ENCODE measurements at places on chromosomes 13 and 19.
A peak's percentile ranks its signal among the peaks of the same experiment; 100 is the strongest.

DNA sequence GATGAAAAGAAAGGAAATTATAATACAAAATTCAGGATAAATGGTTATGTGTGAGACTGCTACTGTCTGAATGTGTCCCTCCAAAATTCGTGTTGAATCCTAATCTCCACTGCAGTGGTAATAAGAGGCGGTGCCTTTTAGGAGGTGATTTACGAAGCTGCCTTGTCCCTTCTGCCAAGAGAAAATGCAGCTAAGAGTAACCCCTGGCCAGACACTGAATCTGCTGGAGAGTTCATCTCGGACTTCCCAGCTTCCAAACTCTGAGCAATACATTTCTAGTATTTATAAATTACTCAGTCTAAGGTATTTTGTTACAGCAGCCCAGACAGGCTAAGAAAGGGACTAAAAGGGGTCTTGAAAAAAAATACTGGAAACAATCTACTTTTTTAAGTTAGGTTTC lies 152.6 kb downstream of the KLF12 start:
- no peak for DNase-seq

DNA sequence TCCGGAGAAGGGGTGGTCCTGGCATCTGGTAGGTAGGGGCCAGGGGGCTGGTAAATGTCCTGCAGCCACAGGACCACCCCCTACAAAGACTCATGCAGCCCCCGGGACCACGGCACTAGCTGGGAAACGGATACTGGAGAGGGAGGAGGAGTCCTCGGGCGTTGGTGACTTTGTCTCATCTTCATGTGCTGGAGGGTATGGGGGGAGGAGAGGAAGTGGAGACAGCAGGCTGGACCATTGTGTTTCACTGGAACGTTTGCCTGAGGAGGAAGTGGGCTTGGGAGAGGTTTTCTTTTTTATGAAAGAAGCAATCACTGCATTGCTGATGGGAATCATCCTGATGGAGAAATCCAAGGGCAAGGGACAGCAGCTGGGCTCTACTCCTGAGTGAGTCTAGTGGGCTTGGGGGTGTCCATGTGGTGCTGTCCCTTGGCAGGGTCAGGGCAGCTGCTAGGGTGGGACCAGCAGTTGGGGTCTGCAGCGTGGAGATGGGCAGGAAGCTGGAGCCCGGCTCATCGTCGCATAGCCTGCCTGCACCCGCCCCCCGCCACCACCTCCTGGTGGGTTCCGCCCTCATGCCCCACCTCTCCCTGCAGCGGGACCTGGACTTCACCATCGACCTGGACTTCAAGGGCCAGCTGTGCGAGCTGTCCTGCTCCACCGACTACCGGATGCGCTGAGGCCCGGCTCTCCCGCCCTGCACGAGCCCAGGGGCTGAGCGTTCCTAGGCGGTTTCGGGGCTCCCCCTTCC lies 1.7 kb upstream of the ADM5 start:
- DNase-seq: no peak

GRCh38 chr19:48501494-48502349 lies 9.9 kb downstream of the LMTK3 start:
- DNase-seq: peak; percentile 73

GRCh38 chr13:31433207-31433606 lies 233.4 kb downstream of the B3GLCT start:
- DNase-seq: no peak

GRCh38 chr13:43307221-43307920 lies 284.0 kb downstream of the DNAJC15 start:
- no peak for DNase-seq

DNA sequence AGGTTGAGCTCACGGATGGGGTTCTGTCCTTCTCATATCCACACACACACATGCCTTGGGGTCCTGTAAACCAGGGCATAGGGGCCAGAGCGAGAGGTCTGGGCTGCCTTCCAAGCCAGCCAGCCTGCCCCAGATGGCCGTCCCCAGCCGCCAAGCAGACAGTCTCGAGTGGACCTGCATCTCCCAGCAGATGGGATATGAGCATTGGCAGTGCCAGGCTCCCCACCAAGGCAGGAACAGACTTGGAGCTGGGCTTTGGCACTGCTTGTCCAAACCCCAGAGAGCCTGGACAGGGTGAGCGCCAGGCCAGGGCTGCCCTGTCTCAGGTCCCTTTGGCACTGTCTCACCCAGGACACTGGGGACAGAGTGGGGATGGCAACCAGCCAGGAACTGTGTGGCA lies 130.4 kb downstream of the DPF1 start:
- no peak for DNase-seq

DNA sequence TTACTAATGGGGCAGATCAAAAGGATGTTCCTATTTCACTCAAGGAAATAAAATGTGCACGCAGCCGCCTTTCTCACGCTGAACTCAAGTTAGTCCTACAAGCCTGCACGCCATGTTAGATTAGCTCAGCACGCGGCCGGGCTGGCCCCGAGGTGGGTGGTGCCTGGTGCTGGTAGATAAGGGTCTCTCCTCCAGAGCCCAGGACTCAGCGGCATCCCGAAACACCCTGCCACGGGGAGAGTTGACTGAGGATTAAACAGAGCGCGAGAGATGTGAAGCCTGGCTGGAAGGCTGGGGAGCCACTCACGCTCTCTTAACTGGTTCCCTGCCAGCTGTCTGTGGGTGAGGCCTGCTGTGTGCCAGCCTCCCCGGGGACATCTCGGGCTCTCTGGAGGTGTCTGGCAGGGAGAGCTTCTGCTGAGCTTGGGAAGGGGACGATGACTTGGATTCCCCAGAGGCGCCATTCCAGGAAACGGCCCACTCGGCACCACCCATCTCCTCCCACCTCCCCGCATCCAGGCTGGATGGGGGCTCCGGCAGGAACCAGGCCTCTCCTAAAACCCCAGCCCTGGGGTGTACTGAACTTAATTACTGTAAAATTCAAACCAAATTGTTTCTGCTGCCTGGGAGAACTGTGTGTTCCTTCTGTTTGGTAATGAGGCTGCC lies 122.2 kb downstream of the KDM4B start:
- DNase-seq: no peak

GRCh38 chr19:4800591-4801081 lies 9.1 kb downstream of the FEM1A start:
- no peak for DNase-seq

DNA sequence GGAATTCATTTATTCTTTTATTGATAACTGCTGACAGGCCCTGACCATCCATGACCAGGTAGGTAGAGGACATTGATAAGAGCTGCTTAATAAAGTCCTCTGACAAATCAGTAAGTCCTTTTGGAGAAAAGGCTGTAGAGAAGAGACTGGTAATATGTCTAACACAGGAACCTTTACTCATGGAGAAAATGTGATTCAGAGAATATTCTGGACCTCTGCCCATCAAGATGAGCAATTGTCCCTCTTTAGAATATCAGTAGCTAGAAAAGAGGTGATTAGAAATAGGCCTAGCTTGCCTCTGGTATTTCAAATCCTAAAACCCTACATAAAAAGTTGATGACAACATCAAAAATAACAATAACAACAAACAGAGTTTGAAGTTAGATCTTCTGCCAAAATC lies 642.3 kb downstream of the TBC1D4 start:
- no peak for DNase-seq

- DNase-seq: no peak
Measured at GRCh38 chr13:113378825-113379224, 14.9 kb upstream of the GRTP1 start.

- no peak for DNase-seq
Measured at GRCh38 chr13:22589880-22590279, 590.9 kb upstream of the SGCG start.

DNA sequence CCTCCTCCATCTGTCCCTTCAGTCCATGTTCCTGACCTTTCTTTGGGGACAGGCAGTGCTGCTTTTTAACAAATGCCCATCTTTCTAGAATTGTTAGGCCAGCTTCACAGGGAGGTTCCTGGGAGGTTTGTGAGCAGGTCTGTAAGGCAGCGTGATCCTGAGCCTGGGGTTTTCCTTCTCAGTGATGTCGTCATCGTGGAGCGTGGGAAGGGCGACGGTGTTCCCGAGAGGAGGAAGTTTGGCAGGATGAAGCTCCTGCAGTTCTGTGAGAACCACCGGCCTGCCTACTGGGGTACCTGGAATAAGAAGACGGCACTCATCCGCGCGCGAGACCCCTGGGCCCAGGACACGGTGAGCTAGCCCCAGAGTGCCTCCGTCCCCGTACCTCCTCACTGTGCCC lies 26.8 kb downstream of the CHAF1A start:
- DNase-seq: no peak

DNA sequence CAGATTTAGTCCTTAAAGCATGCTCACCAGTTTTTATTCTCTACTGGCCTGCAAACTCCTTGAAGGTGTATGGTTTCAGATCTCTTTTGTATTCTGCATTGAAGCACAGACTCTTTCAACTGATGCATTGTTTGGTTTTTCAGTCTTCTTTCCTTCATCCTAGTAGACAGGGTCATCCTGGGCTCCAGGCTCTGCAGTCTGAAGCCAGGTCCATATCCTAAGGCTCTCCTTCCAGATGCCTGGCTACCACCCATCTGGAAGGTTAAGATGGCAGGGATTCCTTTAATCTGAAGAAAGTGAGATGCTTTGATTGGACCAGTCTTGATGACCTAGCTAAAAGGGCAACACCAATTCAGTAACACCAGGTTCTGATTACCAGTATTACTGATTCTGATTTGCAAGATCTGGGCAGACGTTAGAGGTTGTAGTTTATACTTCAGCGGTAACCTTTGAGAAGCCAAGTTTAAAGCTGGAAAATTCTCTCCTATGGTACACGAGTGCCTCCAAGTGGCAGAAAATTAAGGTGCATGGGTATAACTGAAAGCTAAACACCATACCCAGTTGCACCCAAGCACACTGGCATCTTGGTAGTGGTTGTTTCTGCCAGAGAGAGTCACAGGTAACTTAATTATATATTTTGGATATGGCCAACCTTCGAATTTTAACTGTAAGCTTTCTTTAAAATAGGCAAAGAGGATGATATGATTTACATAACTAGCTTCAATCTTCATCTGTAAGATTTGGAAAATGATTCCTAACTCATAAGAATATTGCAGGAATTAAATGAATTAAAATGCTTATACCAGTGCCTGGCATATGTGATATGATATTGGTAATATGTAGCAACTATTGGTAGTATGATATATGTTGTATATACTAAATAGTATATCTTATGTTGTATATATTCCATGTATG lies 1651.9 kb upstream of the MIR17HG start:
- DNase-seq: no peak

DNA sequence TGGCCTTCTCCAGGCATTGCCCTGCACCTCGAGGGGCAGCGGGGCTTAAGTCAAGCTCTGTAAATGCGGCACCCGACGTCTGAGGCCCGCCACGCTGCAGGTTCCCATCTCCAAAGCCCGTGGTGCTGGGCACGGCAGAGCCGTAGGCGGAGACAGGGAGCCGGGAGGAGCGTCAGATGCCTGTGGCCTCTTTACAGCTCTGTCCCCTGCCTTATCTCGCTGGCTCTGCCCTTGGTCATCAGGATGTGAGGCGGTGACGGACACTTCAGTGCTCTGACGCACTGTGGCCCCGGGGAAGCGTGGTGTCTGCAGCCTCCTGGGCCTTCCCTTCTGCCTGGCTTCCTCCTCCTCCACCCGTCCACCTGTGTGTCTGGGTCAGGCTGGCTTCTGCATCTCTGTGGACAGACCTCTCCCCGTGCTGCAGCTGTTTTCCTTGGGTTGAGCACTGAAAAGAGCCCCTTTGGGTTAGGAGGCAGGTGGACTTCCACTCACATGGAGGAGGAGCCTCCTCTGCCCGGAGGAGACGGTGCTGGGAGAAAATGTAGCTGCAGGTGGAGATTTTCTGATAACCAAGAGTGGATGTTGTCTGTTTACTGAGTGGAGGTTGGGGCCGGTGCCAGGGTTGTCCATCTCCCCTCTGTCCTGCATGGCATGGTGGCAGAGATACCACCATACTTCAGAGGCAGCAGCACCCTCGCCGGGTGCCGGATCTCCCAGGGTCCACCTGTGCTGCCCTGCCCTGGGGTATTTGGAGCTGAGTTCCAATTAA lies 14.6 kb downstream of the MCF2L start:
- DNase-seq: no peak

DNA sequence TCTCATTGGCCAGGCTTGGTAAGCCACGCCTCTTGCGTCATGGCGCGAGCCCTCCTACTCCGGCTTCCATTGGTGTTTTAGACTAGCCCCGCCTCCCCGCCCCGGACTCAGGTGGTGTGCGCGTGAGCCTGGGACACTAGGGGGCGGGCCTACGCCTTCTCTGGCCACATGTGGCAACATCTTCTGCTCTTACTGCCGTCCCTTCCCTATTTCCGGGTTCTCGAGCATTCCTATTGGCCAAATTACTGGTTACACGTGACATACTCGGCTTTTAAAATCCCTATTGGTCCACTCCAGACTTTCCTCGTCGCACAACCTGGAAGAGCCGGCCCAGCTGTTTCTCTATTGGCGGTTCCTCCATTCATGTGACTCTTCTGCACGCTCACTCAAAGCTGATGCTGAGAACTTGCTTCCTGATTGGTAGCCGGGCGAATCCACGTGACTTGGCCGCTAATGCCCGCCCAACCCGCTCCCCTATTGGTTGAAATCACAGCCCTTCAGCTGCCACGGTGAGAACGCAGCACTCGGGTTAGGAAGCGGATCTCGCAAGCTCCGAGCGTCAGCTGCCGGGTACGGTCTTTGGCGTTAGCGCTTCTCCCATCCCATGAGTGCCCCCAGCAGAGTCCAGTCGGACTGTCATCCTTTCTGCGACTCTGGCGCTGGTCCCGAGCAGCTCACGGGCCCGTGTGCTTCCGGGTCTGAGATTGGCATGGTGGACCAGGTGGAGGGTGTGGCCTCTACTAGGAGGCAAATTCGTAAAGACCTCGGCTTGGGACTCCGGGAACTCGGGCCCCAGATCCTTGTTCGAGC lies at the start of gene BLOC1S3:
TSS of gene BLOC1S3 (plus strand) at position 523 of the 810 bp plus-strand sequence. CDS start 513 bp downstream, outside the sequence.
- peak; percentile 100 for DNase-seq

All from activated CD4-positive, alpha-beta memory T cell treated with anti-CD3 and anti-CD28 coated beads, Interleukin-2, amount 10 ng/mL, durations not matched to agents 7 days and 5 days (primary cell).